ENCODE measurements at places on chromosomes 6 and 20.

DNA sequence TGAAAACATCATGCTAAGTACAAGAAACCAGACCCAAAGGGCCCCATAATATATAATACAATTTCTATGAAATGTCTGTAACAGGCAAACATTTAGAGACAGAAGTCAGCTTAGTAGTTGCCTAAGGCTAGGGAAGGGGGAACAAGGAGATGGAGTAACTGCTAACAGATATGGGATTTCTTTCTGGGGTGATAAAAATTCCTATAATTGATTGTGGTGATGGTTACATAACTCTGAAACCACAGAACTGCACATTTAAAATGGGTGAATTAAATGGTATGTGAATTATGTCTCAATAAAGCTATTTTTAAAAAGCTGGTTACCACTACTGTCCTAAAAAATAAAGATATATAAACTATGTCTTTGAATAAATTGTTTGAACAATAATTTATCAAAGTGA lies 3.2 kb downstream of the CEP162 start:
- H3K27ac ChIP-seq = no peak overlapping the region
- H3K4me3 ChIP-seq = no peak overlapping the region
- no peak for DNase-seq
- no peaks in the 10 kb centered on the region for H3K4me1 ChIP-seq

DNA sequence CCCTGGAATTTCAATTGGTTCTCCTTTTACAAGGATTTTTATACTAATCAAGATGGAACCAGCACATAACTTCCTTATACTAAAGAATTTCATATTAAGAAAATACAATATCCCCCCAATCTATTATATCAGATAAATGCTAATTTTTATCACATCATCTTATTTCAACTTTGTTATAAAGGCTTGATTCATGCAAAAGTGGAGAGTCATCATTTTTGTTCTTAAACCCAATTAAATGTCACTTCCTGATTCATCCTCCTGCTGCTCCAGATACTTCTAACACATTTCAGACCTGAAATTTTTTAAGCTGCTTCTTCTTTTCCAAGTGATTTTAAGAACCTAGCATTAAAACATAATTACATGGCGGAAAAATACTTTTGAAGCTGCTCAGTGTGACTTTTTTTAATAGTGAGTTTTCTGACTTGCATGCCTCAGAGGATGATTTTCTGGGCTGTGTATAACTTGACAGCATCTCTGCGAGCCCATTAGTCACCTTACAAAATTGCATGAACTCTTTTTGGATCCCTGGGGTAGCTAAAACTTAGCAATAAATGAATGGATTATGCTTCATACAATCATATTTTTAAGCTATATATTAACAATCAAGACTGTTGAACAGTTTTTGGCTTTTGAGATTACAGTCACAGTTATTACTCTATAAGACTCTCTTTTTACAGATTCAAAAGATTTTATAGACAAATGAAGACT lies 134.1 kb downstream of the ELOVL4 start:
- H3K4me1 ChIP-seq = no peaks in the 10 kb centered on the region
- H3K4me3 ChIP-seq = no peak overlapping the region
- no peak overlapping the region for H3K27ac ChIP-seq
- DNase-seq = no peak

DNA sequence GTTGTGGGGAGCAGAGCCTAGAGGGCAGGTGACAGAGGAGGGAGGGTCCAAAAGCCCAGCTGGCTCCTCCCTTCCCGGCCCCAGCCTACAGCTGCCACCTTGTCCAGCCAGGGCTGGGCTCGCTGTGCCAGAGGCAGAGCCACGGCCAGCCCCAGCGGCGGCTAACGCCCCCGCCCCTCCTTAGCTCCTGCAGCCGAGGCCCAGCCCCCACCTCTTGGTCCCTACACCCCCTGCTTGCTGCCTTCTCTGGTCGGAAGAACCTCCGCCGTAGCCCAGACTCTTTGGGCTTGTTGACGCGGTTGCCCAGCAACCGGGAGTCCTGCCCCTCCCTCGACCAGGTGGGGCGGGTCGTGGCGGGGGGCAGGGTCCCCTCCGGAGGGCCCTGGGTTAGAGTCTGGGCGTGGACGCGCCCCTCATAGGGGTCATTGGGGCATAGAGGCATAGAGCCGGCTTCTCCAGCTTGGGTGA lies 521 bp upstream of the LKAAEAR1 start:
- peaks cover 7% of the 10 kb centered on the region for H3K27me3 ChIP-seq
- no peak for DNase-seq
- H3K36me3 ChIP-seq = no peaks in the 10 kb centered on the region
- H3K27ac ChIP-seq = no peak overlapping the region

DNA sequence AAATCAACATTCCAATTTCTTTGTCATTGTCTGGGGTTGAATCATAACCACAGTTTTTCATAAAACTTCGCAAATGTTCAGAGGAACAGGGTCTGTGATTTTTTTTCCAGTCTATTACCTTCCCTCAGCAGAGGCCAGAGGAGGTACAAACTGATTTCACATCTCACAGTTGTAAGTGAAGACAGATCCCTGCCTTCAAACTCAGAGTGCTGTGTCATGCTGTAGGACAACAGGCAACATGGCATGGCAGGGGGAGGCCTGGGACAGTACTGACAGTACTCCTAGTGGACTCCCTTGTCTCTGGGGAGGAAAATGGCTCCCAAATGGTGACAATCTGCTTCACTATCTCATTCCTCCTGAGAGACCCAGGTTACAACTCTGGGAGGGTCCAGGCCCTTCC lies 308.6 kb downstream of the CDC5L start:
- H3K36me3 ChIP-seq = no peaks in the 10 kb centered on the region
- no peak overlapping the region for H3K27ac ChIP-seq
- H3K27me3 ChIP-seq = no peaks in the 10 kb centered on the region
- H3K4me1 ChIP-seq = no peaks in the 10 kb centered on the region
- H3K4me3 ChIP-seq = no peak overlapping the region

DNA sequence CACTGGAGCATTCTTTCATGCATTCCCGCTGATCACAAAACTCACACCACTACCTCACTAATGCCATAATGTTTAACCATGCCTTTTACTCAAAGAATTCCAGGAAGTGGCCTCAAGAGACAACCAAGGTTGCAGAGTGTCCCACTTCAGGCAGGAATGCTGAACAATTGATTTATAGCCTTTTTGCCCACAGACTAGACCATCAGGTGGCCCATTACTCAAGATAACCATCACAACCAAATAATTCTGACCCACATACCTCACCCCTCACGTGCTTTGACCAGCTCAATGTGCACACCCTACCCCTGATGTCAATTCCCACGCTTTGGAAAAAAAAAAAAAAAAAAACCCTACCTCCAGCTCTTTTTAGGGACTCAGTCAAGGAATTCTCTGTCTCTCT lies 220.6 kb upstream of the UFL1 start:
- no peaks in the 10 kb centered on the region for H3K36me3 ChIP-seq
- no peak overlapping the region for H3K27ac ChIP-seq
- H3K27me3 ChIP-seq = no peaks in the 10 kb centered on the region
- H3K4me1 ChIP-seq = no peaks in the 10 kb centered on the region

DNA sequence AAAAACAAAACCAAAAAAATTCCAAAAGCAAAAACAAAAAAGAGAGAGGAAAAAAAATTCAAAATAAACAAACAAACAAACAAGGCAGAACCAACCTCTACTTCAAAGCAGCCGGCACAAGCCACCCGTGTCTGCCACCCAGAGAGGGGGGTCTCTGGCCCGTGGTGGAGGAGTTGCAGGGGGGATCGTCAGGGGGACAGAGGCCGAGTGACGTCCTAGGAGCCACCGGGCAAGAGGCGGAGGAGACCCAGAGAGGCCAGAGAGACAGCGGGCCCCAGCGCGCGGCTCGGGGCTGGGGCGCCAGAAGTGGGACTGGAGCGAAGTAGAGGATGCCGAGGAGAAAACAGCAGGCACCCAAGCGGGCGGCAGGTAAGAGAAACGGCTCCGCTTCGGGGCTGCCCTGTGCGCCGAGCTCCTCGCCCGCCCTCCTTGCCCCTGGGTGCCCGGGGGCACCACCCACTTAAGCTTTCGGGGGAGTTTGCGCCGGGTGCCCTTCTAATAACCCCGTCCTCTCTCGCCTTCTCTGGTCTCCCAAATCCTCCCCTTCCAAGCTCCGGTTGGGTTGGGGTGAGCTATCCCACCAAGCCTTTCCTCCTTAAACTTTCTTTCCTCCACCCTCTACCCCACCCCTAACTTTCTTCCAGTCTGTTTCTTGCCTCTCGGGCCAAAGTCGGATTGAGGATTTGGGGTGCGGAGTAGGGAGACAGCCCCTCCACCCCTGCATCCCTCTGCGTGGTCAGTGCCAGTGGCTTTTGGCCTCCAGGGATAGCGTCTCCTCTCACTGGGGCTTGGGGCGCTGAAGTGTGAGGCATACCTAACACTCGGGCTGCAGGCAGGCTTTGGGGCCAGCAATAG lies 1.0 kb downstream of the TSHZ2 start:
- H3K27ac ChIP-seq = no peak overlapping the region
- H3K4me1 ChIP-seq = no peaks in the 10 kb centered on the region
- no peak for DNase-seq
- H3K36me3 ChIP-seq = no peaks in the 10 kb centered on the region
- H3K27me3 ChIP-seq = peaks cover 1% of the 10 kb centered on the region
- no peak overlapping the region for H3K4me3 ChIP-seq

DNA sequence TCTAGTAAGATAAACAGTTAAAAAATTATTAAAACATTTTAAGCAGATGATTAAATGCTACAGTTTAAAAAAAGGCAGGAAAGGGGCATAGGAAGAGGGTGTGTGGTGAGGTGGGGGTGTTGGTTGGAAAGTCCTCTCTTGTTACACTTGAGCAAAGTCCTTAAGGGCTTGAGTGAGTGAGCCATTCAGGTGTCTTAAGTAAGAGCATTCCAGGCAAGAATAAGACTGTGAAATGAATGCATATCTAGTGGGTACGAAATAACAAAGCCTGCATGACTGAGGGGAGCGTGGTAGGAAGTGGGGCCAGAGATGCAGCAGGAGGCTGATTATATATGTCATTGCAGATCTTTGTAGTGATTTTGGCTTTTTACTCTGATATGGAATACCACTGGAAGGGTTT lies 5.1 kb downstream of the CDKAL1 start:
- H3K27ac ChIP-seq = no peak overlapping the region
- DNase-seq = no peak
- no peak overlapping the region for H3K4me3 ChIP-seq
- no peaks in the 10 kb centered on the region for H3K27me3 ChIP-seq
- H3K36me3 ChIP-seq = peaks cover 6% of the 10 kb centered on the region
- H3K4me1 ChIP-seq = peaks cover 19% of the 10 kb centered on the region

GRCh38 chr6:75326557-75327258 lies 42.1 kb upstream of the TMEM30A start:
- H3K4me3 ChIP-seq = no peak overlapping the region
- no peak overlapping the region for H3K27ac ChIP-seq
- no peaks in the 10 kb centered on the region for H3K4me1 ChIP-seq
- H3K36me3 ChIP-seq = no peaks in the 10 kb centered on the region
- no peak for DNase-seq

DNA sequence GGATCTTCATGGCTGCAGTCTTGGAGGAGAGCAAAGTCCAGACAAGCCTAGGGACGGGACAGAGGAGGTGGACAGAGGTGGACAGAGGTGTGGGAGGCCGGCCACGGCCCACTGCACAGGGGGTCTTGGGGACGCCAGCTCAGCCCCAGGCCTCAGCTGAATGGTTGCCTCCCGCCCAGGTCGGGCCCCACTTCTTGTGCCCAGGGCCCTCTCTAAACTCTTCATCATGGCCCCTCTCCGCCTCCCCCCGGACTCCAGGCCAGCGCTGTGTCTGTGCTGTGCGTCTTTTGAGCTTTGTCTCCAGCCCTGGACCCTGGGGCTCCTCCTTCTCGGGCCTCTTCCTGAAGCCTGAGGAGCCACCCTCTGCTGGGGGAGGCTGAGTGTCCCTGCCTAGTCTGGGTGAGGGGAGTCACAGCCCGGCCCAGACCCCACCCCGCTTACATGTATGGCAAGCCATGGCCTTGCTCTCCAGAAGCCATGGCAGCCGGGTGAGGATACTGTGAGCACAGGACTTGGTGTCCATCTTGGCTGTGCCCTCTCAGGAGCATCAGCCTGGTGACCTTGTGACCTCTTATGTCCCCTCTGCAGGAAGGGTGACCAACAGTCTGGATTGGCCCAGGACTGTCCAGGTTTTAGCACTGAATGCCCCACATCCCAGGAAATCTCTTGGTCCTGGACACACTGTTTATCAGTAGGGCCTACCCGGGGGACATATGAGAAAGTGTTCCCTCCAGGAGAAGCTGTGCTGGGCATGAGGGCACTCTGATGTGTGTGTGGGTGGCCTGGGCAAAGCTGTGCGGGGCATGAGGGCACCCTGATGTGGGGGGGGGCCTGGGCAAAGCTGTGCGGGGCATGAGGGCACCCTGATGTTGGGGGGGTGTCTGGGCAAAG lies 9.4 kb upstream of the NPBWR2 start:
- peaks cover 5% of the 10 kb centered on the region for H3K4me1 ChIP-seq
- no peak overlapping the region for H3K4me3 ChIP-seq
- H3K27ac ChIP-seq = no peak overlapping the region
- H3K36me3 ChIP-seq = no peaks in the 10 kb centered on the region
- DNase-seq = no peak

DNA sequence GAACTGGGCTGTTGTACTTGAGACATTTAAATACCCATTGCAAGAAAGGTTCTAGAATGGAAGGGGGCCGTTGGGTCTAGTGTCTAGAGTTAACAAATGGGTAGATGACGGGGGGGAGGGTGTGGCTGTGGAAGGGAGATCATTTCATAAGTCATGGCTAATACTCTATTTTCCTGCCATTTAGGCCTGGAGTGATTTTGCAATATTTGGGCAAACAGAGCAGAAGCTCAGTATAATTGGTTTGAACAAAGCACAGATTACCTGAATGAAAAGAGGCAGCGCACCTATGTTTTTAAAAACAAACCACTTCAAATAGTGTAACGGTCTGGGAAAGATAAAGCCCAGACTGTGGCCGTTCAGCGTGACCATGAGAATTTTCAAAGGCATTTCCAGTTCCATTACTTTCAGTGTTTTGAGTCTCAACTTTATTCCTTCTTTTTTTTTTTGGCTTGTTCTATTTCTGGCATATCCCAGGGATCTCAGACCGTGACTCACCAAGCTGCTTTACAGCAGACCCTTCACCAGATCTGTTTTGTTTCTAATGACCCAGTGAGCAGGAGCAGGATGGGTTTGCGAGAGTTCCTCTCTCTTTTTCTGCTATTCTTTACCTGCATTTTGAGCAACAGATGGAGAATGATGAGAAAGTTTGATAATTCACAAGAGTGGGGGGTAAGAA lies 73.7 kb downstream of the LYRM2 start:
- no peak overlapping the region for H3K4me3 ChIP-seq
- no peaks in the 10 kb centered on the region for H3K27me3 ChIP-seq
- H3K36me3 ChIP-seq = no peaks in the 10 kb centered on the region
- no peaks in the 10 kb centered on the region for H3K4me1 ChIP-seq

GRCh38 chr6:87241304-87241703 lies 81.1 kb upstream of the SMIM8 start:
- H3K4me1 ChIP-seq = no peaks in the 10 kb centered on the region
- no peak for DNase-seq
- H3K36me3 ChIP-seq = peaks cover 3% of the 10 kb centered on the region
- H3K27ac ChIP-seq = no peak overlapping the region
- no peak overlapping the region for H3K4me3 ChIP-seq

All from GM12878 (cell line).